ENCODE measurements at places on chromosomes 2 and 18.
A peak's percentile ranks its signal among the peaks of the same experiment; 100 is the strongest.

DNA sequence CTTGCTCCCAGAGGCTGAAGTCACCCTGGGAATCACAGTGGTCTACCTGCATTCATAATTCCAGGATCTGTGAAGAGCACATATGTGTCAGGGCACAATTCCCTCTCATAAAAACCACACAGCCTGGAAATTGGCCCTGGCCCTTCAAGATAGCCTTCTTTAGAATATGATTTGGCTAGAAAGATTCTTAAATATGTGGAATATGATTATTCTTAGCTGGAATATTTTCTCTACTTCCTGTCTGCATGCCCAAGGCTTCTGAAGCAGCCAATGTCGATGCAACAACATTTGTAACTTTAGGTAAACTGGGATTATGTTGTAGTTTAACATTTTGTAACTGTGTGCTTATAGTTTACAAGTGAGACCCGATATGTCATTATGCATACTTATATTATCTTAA, 24.2 kb downstream of the ICOS start:
- no peak for DNase-seq

DNA sequence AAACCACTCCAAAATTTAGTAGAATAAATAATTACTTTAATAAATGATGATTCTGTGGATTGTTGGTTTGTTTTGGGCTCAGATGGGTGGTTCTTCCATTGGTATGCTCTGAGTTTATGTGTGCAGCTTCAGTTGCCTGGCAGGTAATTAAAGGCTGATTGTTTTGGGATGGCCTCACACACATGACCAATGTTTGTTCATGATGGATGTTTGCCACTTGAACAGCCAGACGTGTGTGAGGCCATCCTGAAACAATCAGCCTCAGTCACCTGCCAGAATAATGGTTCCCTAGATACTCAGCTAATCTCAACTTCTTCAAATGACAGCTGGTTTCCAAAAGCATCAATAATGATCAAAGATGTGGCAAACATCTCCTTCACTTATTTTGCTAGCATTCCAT, 352.5 kb upstream of the GULP1 start:
- no peak for DNase-seq

DNA sequence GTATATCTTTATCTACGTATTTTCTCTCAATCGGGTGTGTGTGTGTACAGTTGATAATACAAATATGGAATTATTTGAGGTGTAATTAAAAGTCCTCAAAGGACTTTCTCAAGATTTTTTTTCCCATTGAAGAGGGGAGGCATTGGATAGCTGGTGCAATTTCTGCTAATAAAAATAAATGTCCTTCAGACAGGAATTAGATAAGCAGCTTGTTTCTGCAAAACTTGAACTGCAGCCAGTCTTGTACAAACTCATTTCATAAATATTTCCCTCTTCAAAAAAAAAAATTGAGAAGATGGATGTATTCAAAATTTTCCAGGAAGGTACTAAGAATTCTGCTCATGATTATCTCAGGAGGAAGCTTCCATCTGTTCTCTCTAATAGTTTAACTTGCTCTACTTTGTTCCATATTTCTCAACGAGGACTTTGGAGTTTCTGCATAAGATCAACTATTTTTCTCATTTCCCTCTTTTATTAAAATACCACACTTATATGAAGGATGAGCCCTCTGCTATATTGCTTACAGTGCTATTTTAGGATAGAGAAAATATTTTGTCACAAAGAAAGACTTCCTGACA, 33.0 kb upstream of the GLS start:
- no peak for DNase-seq

DNA sequence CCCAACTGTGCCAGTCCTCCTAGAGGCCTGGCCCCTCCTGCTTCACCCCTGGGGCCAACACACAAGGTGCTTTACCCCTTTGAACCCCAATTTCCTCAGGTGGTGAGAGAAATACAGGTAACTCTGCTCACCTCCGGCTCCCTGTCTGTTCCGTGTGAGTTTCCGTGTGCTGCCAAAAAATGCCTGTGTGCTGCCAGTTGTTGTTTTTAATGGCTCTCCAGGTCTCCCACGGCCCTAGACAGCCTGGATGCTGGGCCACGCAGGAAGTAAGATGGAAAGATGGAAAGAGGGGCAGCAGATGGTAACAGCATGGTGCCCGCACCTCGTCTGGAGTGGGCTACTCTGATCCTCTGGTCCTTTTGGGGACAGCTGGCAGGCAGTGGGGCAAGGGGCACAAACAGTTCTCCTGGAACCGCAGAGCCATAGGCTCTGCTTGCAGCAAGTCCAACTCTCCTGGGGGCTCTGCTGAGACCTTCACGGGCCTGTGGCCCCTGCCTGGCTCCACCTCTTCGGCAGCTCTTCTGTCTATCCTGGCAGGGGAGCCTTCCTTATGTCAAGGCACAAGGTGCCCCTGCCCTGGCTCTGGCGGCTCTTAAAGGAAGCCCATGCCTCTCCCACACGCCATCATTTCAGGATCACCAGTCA, 4.3 kb upstream of the ARHGEF4 start:
- no peak for DNase-seq

- DNase-seq: no peak
Observed at GRCh38 chr18:24588440-24588839, 128.0 kb downstream of the HRH4 start.

- DNase-seq: no peak
Observed at GRCh38 chr2:181754105-181754504, 73.8 kb upstream of the NEUROD1 start.

GRCh38 chr18:38539371-38539770, 973.8 kb upstream of the CELF4 start:
- no peak for DNase-seq

- peak; percentile 17 for DNase-seq
Observed at GRCh38 chr2:2681711-2682251, 350.7 kb upstream of the MYT1L start.

DNA sequence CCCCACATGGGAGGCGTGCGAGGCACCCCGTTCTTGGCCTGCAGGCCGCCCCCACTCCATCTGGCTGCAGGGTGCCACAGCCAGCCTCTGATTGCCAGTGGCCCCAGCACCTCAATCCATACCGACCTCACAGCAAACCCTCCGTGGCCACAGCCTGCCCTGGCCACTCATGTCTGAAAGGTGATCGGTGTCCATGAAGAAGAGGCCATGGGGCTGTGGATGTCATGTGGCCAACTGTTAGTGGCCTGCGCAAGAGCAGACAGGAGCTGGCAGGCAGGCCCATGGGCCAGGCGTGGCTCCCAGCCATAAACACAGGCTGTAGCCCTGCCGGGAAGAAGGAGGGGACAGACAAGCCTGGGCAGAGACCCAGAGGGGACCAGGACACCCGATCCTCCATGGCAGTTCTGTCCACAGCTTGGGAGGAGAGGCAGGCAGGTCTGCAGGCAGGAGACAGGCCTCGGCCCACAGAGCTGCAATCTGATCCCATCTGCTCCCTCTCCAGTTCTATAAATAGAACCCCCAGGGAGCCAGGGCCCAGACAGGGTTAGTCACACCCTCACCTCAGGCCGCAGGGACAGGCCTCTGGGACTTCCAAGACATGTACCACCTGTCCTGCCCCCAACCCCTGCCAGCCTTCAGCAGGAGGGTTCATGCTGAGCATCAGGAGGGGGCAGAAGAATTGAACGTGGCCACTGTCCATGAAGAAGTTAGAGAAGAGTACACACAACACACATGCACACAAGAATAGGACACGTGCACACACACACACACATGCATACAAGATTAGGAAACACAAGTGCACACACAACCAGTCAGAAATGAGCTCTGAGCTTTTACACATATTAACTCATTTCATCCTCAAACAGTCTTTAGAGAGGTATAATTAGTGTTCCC, 16.9 kb downstream of the STEAP3 start:
- DNase-seq: no peak

- no peak for DNase-seq
Observed at GRCh38 chr2:31992025-31992579, 18.7 kb downstream of the MEMO1 start.

DNA sequence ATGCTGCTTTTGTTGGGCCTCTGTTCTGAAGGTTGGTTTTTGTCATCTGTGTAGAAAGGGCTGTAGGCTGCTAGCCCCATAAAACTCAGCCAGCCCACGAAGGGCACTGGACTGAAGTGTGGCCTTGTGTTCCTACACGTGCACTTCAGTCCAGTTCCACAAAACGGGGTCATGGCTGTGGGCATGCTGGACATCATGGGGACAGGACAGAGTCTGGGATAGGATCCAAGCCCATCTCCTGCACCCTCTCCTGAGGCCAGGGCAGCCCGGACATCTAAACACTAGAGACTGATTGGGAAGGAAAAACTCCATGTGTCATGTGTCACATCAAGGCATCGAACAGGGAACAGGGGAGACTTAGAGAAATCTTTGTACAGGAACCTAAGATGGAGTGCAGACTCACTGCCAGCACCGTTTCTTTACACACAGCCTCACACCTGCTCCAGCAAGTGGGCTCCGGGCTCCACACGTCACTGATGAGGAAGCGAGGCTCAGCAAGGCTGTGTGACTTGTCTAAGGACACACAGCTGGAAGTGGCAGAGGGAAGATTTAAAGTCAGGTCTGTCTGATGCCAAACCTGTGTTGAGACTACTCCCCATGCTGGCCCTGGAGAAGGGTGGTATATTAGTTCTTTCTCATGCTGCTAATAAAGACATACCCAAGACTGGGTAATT, 74.8 kb upstream of the BCL2L11 start:
- DNase-seq: no peak

- DNase-seq: no peak
Observed at GRCh38 chr18:12628706-12629702, 28.9 kb downstream of the SPIRE1 start.

DNA sequence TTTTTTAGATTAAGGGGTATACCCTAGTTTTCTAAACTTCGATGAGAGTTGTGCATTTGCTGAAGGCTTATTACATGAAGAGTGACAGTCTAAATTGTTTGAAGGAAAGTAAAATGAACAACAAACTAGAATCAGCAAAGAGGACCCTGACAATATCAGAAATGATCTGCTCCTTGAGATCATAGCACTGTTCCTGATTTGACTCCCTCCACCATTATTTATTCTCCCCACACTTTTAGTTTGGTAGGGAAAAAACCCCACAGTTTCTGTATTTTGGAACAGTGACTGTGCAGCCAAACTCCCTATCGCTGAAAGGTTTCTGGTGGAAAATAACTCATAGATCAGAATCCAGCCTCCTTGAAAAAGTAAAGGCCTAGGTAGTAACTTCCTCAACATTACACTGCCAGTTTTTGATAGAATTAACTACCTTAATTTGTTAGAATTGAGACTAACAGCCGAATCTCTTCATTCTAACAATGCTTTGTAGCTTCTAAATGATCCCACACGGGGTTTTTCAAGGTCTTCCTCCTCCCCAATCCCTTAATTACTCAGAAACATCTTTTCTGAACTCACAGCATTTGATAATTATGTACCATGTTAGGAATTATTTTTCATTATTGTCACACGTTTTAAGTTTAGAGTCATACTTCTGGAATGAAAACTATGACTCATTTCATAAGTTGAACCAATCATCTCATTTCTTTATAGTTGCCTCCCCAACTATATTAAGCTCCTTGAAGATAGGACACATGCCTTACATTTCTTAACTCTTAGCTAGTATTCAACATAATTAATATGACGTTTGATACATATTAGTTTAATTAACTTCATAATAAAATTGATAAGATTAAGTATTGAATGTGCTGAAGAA, 2.9 kb downstream of the MYL12A start:
- DNase-seq: no peak

DNA sequence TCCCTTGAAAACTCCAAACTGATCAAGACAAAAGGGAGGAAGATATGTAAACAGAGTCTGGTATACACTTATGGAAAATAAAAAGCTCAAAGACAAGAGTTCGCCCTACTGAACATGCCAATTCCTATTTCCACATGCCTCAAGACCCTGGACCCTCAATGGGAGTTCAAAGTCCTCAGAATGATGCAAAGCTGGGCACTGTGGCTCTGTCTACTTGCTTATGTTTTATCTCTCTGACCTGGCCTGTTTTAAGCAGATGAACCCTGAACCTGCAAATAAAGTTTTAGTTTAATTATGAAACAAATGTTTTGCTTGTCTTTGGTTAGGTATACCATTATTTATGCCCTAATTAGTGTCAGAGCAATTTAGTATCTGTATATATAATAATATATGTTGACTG, 22.6 kb downstream of the NR4A2 start:
- no peak for DNase-seq

DNA sequence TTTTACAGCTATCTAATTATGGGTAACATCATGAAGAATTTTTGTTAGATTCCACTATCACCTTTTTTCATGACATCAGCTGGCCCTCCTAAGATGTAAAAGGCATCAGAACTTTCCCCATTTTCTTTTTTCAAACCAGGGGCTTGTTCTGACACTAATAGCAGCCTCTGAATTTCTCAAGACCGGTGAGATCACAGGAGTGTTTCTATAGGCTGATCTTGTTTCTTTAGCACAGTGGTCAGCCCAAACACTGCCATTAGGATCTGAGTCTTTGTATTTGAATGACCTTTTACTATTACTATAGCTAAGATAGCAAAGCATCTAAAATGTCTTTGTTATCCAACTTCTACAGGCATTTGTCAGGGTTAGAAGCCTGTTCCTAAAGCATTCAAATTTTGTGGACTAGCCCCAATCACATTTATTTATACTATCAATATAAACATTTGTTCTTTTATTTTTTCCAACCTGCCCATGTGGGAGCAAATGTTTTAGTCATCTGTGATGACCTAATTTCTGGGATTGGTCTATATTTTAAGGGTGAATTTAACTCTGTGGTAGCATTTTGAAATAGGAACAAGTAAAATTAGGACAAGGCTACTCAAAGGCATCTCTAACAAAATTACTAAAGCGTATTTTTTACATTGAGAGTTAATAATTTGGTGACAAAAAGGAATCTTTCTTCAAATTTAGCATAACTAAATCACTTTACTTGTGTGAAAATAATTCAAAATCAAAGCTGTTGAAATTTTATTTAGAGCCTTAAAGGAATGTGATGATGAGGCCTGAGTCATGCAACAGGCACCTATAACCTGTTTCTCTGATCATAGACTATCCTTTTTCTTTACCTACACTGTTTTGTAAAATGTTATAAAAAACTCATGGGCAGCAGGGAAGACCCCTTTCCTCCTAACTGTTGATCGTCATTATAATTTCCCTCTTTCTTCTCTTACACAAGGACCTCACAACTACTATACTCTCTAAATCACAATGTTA, 39.3 kb downstream of the ZAP70 start:
- DNase-seq: no peak

- DNase-seq: no peak
Observed at GRCh38 chr2:234422273-234422732, 74.6 kb downstream of the ARL4C start.

GRCh38 chr2:98175811-98176210, 88.8 kb downstream of the VWA3B start:
- no peak for DNase-seq

DNA sequence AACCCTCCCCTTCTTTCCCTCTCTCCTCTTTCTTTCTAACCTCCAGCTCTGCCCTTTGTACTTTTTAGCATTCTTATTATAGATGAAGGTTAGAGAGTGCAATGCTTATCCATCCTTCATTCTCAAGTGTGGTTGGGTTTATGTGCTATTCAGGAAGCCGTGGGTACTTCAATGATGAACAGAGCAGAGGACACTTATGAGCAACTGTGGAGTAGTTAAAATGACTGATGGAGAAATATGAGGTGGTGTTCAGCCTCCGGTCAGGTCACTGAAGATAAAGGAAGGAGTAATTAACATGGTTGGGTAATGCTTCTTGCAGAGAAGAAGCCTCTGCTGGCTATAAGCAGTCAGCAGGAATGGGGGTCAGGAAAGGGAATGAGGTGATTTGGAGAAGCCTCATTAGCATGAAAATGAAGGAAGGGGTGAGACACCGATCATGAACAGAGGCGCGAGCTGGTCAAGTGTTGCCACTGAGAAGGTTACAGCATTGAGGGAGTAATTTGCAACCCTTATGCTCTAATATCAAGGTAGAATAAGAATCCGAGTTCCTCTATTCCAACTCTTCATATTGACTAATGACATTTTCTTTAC, 174.7 kb downstream of the LPIN1 start:
- DNase-seq: no peak

- DNase-seq: peak; percentile 30
Observed at GRCh38 chr2:85537600-85538506, 1.1 kb upstream of the MAT2A start.
